ENCODE measurements at places on chromosomes 2 and 18. TPM values are rescaled to one million over a fixed set of nuclear protein-coding genes. Genes with fewer than 3 reads are reported as not detected.

Gene PELI1
- total RNA-seq: 41.9 TPM

Gene ARL6IP6
- total RNA-seq: 13.2 TPM

Gene SLC4A3
- total RNA-seq: 0.08 TPM

Gene ARHGAP15
- 154 TPM for total RNA-seq

Gene TTC32
- 40.1 TPM for total RNA-seq

Gene MAP3K19
- not detected for total RNA-seq

Gene IL1RL1
- 0.39 TPM for total RNA-seq

Gene GAREM2
- 5.5 TPM for total RNA-seq

Gene UGT1A1
- not detected for total RNA-seq

Gene TUBA3D
- total RNA-seq: not detected

Gene FTCDNL1
- 2.2 TPM for total RNA-seq

Gene DNAJC27
- total RNA-seq: 11.8 TPM

Gene DOK6
- total RNA-seq: not detected

Gene NEDD4L
- total RNA-seq: 10.3 TPM

Gene C2orf15
- total RNA-seq: 2.1 TPM
